ENCODE measurements at places on chromosomes 1 and 21.

DNA sequence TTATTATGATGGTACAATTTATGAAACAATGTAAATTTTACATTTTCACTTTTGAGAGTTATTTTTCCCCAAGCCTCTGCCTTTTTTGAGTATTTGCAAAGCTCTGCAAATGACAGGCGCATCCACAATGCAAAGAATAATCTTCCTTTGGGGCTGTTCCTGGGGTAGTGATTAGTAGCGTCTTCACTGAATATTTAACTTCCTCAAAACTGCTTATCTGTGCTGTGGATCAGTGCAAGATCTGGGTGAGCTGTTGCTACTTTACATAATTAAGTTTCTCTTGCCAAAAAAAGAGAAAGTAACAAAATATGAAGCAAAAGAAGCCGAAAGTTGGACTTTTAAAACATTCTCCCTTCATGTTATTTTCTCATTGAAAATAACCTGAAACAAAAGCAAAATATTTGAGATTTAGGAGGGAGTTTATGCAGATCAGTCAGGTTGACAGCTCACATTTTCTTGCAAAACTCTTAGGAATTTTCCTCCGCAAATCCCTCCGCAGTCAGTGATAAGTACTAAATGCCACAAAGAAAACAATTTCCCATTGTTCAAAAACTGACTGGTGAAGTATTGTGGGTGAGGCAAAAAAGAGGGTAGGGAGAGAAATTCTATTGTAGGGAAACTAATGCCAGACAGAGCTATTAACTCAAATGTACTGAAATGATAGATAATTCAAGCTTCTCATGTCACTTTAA, 276.4 kb upstream of the B3GALT2 start:
- no peak for DNase-seq

DNA sequence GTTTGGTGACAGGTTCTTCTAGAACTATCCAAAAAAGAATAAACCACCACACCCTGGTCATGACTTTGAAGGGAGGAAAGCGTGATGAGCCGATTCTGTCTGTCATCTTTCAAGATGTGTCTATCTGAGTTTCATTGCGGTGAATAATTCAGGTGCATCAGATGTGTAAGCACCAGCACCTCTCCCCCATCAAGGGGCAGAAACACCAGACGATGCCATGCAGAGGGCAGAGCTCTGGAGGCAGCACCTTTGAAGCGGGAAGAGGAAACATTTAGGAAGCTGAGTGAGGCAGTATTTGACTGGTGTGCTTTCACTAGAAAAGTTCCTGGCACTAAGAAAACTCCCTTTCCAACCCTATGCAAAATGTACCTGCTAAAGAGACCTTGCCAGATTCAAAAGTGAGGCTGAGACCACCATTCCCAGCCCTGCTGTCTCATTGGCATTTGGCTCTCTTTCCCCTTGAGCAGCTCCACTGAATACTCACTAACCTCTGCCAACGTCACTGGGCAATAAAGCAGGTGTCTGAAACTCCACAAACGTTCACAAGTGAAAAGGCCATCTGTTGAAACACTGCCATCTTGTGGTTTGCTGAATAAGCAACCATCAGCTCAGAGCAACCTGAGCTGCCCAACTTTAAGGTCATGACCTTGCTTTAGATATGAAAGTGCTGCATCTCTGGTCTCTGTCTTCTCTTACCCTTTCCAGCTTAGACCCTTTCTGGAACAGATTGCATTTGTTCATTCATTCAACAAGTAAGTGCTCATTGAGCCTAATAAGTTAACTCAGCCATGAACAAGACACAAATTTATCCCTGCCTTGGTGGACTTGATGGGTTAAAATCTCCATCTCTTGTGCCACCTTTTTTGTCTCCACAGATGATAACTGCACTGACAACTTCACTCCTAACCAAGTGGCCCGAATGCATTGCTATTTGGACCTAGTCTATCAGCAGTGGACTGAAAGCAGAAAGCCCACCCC, 228.6 kb downstream of the PAPPA2 start:
- DNase-seq, result peak; percentile 4

DNA sequence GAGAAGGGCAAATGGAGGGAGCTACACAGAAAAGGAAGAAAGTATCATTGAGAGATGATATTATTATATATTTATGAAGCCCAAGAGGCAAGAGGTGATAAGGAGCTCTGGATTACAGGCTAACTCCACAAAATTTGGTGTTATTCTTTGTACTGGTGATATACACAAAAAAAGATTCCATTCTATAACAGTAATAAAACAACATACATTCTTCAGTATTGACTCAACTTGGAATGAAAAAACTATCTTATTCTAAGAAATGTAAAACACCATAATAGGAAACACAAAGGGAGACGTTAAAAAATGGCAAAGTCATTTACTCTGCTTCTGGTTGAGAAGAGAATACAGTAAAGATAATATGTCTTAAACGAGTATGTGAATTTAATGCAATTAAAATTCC, 99.4 kb downstream of the TEX35 start:
- DNase-seq, result no peak

DNA sequence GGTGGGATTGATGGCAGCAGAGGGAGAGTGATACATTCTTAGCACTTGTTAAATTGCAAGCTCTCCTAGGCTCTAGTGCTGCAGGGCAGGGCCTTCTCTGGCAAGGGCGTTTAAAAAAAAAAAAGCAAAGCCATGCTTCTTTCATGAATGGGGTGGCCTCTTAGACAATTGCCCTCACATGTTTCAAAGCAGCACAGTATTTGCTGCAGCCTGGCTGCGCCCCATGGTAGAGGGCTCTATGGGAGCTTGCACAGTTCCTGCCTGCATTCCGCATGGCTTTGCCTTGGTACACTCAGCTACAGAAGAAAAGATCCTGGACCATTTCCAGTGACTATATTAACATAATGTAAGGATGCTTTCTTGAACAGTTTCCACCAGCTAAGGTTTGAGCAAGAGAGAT, 267.2 kb downstream of the ZNF648 start:
- no peak for DNase-seq

DNA sequence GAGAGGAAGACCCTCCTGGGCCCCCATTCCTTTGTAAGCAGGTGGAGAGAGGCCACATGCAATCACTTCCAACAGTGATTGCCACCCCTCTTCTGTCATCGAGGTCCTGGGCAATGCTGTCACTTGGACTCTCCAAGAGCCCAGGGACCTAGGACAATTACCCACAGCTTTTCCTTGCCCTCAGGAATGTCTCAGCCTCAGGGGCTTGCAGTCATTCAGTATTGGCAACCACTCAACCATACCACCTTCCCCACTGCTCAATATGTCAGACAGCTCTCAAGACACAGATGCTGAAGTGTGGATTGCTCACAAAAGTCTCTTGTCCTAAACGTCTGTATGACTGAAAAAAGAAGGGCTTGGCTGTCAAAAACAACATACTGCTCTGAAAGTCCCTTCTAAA, 87.8 kb downstream of the PTPN14 start:
- DNase-seq, result no peak

- DNase-seq, result no peak
Observed at GRCh38 chr1:42737257-42737656, 2.8 kb downstream of the CLDN19 start.

DNA sequence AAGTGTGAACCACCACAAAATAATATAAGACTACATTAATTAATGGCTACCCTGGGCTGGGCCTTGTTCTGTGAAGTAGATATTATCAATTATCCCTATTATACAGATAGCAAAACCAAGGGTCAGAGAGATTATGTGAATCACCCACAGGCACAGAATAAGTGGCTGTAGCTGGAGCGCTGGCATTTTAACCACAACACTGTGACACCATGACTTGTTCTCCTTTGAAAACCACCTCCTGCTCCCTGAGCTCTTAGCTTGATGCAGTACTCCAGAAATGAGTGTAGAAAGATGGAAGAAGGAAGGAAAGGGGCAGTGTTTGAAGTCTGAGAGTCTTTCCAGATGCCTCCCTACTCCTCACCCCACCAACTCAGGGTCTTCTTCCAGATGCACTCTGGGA, 29.5 kb upstream of the JUN start:
- DNase-seq, result no peak

DNA sequence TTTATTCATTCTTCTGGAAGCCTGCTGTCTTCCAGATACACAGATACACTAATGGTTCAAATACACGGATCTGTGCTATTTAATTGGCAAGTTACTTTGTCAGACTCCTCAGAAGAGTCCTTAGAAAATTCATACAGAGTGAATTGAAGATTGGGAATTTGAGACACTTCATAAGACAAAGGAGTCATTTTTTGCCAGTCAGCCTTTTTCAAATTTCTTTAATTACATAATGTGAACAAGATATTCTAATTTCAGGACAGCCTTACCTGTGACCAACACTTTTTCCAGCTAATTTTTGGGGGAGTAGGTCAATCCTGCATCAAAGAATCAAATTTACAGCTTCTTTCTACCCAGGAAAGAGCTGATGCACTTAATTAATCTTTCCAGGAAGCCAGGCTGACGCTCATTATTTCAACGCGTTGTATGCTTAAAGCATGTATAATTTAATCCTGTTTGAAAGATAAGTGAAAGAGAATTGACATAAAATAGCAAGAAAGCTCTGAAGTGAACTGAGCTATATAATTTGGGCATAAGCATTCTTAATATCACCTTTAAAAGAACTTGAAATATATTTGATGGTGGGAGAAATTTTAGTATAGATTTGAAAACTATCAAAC, 12.8 kb upstream of the NRIP1 start:
- no peak for DNase-seq

DNA sequence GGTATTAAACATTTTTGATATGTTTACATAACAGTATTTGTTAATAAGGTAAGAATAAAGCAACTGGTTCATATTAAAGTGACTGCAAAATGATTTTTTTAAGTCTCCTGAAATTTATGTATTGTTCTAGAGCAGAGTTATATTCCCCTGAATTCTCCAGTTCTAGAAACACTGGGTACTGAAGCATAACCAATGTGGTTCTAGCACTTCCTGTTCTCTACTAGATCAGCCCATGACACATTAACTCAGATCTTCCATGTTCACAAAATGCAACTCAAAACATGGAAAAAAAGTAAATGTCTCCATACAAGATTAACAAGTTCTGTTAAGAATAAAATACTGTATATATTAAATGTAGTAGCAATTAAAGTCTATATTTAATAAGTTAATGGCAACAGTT, 3.9 kb downstream of the NEGR1 start:
- no peak for DNase-seq

- DNase-seq, result no peak
Observed at GRCh38 chr1:61752921-61753389, 10.7 kb downstream of the PATJ start.

DNA sequence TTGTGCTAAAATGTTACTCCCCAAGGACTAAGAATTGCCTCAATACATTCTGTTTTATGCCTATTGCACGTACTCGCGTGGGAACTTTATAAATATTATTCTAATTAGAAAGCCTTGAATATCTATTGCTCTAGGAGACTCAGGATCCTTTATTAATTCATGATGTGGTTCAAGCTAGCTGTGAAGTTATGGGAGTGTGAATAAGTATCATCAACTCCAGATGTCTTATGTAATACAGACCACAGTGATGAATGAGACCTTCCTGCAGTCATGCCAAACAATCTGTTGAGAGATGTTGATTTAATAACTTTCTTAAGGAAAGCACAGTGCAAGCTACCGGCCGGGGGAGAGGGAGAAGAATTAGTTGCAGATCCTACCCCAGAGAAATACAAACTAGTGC, 519.2 kb upstream of the ZP4 start:
- DNase-seq, result peak; percentile 12

DNA sequence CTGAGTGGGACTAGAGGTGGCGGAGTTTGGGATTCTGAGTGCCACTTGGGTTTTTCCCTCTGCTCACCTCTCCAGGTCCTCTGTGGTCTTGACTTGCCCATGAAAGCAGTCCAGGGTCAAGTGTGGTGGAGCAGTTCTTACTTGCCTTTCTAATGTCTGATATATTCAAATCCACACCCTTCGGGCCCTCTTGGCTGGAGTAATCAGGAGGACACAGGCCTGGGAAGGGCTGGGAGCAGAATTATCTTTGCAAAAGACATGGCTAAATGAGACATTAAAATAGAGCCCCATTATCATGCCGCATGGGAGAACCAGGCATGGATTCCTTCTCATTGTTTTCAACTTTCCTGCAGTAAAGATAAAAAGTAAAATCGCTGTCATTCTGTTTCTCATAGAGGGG, 74.0 kb downstream of the NFASC start:
- no peak for DNase-seq

DNA sequence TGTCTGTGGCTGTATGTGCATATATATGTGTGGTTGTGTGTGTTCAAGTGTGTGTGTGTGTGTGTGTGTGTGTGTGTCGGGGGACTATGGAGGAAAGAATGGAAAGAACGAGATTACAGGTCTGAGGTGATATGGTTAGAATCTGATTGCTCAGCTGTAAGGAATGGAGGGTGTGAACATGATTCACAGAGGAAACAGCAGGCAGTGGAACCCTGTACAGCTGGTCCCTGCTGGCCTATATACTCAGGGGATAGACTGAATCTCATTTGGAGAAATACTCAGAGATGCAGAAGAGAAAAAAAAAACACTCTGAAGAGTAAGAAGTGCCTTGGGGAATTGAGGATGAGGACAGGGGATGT, 180.1 kb upstream of the ESRRG start:
- DNase-seq, result no peak

DNA sequence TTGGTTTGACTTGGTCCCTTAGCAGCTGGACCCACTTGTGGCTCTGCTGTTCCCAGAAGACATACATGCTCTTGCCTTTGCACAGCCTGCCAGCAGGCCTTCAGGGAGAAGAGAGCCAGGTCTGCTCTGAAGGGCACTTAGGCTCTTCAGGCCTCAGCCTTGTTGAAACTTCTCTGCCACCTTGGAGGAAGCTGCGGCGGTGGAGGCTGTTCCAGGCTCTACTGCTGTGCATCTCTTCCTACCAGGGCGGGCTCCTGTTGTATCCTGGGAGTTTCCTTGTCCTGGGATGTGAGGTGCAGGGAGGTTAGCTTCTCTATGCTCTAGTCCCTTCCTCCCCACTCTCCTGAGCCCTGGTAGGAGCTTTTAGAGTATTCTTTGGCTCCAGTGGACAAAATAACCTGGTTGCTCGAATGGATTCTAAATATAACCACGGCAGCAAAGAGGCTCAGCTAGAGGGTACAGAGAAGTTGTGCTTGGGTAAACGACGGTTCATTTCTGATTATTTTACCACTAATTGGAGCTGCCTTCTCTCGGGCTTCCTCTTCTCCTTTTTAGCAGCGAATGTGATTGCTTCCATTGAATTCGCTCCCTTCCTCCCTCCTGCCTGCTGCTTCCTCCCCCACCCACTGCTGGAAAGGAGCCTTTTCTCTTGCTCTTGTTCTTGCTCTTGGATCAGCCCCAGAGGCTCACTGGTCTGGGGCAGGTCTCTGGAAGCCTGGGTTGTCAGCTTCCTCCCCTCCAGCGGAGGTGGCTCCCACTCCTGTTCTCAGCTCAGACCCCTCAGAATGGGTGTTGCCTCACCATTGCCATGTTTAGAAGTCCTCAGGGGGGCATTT, 126.6 kb upstream of the CACNA1E start:
- no peak for DNase-seq

GRCh38 chr1:14296795-14297194, 301.7 kb upstream of the KAZN start:
- DNase-seq, result no peak

- DNase-seq, result no peak
Observed at GRCh38 chr1:184555665-184556641, 169.1 kb downstream of the C1orf21 start.

- DNase-seq, result no peak
Observed at GRCh38 chr1:62142496-62142895, 52.2 kb upstream of the L1TD1 start.

- no peak for DNase-seq
Observed at GRCh38 chr1:109935451-109935900, 24.8 kb downstream of the CSF1 start.
